ENCODE measurements at places on chromosomes 7 and 10. TPM values are rescaled to one million over a fixed set of nuclear protein-coding genes. Genes with fewer than 3 reads are reported as not detected.

GRCh38 chr7:150903606-150904005 is 51.3 kb downstream of the AOC1 start:
- H3K4me1 ChIP-seq: peaks cover 3% of the 10 kb centered on the region
- H3K36me3 ChIP-seq: no peaks in the 10 kb centered on the region
- no peak overlapping the region for H3K27ac ChIP-seq
- no peaks in the 10 kb centered on the region for H3K27me3 ChIP-seq
- H3K4me3 ChIP-seq: no peak overlapping the region
- DNase-seq: no peak

The ADIRF gene
- not detected for total RNA-seq

The C10orf62 gene
- not detected for total RNA-seq

GRCh38 chr7:17781491-17782215 is 158.6 kb downstream of the SNX13 start:
- no peaks in the 10 kb centered on the region for H3K36me3 ChIP-seq
- DNase-seq: no peak
- no peak overlapping the region for H3K4me3 ChIP-seq
- H3K4me1 ChIP-seq: no peaks in the 10 kb centered on the region
- no peak overlapping the region for H3K27ac ChIP-seq

The MBL2 gene
- not detected for total RNA-seq
